ENCODE measurements at places on chromosomes 1 and 21.

- DNase-seq, result no peak
Measured at GRCh38 chr1:222996310-222996975, 146.6 kb downstream of the TLR5 start.

DNA sequence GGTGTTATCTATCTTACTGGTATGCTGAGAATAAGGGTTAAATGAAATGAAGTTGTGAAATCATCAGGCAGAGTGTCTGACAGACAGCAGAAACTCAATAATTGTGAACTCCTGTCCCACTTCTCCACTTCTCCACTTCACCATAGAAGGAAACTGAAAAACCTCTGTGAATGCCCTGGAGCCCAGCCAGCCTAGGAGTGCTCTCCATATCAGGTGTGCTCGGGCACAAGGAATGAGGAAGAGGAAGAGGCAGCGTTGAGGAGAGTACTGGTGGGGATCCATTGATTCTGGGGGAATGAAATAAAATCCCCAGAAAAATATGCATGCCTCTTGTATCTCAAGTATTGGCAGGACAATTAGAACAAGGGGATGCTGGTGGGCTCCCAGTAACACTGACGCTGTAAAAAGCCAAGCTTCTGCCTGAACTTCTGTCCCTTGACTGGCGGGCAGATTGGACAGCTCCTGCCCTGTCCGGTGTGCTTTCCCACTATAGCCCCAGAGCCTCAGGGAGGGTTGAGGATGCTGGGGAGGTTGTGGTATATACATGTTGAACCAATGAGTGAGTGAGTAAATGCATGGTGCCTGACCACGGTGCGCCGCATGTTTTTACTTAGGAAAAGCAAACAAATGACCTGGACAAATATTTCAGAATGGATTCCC lies 47.7 kb downstream of the NMNAT2 start:
- no peak for DNase-seq

- DNase-seq, result no peak
Measured at GRCh38 chr1:180950321-180950720, 37.6 kb downstream of the KIAA1614 start.

DNA sequence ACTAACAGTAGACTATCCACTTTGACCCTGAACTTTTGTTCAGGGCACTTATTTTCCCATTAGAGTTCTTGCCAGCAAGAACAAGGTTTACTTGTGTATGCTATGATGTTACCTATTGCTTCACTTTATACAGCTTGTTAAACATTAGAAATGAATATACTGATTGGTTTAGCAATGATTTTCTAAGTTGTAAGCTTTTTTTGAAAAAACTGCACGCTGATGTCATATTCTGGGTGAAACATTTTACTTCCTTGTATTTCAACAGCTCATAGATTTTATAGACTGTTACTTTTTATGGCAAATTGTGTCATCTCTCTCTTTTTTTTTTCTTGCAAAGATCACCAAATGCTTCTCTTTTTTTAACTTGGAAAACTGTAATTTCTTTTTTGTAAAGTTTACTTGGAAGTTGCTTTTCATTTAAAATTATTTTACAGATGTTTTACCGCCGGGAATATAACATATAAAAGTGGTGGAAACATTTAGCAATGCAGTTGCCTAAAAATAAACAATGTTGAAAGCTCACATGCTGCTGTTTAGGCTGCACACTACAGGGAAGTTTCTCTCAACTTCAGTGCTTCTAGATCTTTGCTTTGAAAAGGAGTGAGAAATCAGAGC lies 215.3 kb upstream of the NFIA start:
- DNase-seq, result no peak

- no peak for DNase-seq
Measured at GRCh38 chr1:50098591-50099021, 10.1 kb upstream of the ELAVL4 start.

DNA sequence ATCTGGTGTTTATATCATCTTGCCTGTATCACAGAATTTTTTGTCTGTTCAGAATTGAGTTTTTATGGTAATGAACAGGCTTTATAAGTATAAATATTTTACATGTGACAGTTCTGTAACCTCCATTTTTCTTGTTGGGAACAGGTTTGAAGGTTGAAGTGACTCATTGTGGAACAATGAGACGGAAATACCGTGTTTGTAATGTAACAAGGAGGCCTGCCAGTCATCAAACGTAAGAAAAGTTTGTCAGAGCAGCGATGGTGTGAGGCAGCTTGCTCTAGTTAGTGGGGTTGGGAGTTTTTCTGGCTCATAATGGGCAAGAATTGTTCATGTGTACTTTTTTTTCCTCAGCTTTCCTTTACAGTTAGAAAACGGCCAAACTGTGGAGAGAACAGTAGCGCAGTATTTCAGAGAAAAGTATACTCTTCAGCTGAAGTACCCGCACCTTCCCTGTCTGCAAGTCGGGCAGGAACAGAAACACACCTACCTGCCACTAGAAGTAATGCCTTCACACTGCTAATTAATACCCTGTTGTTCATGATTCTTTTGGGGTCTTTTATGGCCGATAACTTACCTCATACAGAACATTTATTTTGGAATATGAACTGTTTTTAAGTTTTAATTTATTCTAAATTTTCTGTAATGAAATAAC lies 75.2 kb upstream of the TEKT2 start:
- DNase-seq, result no peak

GRCh38 chr1:114033216-114033706 lies 54.0 kb downstream of the OLFML3 start:
- DNase-seq, result no peak

GRCh38 chr1:196660852-196661251 lies 9.0 kb downstream of the CFH start:
- no peak for DNase-seq

- no peak for DNase-seq
Measured at GRCh38 chr1:41404308-41404761, 43.1 kb downstream of the FOXO6 start.

GRCh38 chr1:234241941-234242490 lies 131.2 kb upstream of the COA6 start:
- DNase-seq, result no peak

DNA sequence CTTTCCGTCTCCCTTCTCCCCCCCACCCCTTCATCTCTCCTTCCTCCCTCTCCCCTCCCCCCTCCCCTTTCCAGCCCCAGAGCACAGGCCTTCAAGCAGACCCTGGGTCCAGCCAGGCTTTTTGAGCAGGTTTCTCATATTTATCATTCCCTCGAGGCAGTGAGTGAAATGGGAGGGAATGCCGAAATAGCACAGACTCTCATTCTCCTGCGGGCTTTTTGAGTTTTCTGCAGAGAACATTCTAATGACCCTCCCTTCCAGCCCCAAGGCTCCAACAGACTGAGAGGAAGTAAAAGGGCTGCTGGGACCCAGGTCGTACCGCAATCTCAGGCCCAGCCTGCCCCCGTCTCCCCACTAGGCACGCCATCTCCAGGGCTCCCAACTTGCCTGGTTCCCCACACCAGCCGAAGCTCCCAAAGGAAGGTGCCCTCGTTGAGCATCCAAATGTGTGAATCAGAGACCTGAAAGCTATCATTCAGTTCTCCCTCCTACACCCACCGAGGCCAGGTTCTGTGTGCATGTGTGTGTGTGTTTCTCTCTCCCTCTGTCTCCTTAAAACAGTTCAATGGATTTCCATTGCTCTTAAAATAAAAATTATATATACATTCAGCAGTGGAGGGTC lies 22.3 kb downstream of the ACTA1 start:
- DNase-seq, result no peak

DNA sequence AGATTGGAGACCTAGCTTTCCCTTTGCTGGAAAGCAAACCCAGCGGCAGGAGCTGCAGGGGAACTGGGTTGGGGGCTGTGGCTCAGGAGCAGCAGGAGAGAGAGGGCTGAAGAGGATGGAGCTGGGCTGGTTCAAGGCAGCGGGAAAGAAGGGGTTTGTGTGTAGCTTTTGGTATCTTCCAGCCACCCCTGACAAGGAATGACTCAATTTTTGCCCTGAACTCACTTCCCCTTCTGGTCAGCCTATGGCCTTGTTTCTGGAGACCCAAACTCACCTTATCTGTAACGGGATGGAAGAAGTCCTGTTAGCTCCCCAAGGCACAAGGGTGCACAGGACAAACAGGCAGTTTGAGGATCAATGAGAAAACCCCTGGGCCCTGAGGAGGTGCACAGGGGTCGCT lies 13.1 kb downstream of the C1orf115 start:
- DNase-seq, result no peak

DNA sequence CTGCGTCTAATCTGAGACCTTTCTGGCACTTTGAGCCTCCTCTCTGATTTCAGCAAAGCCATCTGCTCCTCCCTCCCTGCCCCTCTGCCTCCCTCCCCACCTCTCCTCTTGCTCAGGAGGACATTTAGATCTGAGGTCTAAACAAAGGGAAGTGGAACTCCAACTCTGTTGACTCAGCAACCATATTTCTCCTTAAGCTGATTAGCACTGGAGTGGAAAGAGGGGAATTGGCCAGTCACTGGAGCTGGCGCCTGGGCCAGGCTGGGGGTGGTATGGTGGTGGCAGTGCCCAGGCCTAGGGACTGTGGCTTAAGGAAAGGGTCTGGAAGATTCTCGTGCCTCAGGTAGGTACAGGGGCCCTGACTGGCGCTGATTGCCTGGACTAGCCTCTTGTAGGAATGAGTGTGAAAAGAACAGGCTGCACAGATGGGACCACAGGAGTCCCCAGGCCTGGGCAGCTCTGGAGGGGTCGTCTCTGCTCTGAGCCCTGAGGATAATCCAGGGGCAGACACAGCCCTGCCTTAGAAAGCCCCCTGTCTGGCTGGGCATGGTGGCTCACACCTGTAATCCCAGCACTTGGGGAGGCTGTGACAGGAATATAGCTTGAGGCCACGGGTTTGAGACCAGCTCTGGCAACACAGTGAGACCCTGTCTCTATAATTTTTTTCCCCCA lies 11.9 kb downstream of the SH2D2A start:
- no peak for DNase-seq

DNA sequence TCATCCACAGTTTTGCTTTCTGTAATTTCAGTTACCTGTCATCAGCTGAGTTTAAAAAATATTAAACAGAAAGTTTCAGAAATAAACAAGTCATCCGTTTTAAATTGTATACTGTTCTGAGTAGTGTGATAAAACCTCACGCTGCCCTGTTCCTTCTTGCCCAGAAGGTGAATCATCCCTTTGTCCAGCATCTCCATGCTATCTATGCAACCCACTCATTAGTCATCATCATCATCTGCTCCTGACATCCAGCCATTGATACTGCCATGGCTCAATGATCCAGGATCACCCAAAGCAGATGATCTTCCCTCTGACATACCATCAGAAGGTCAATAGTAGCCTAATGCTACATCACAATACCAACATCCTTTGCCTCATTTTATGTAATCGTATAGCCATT lies 198.3 kb downstream of the SLC44A5 start:
- no peak for DNase-seq

- no peak for DNase-seq
Measured at GRCh38 chr1:98420376-98421084, 241.0 kb upstream of the SNX7 start.

DNA sequence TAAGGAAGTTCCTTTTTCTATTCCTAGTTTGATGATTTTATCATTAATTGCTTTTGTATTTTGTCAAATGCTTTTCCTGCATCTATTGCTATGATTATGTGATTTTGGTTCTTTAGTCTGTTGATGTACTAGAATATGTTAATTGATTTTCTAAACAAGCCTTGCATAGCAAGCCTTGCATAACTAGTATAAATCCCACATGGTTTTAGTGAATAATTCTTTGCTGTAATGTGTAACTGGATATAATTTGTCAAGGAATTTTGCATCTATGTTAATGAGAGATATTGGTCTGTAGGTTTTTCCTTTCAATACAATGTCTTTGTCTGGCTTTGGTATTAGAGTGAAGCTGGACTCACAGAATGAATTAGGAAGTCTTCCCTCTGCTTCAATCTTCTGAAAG lies 460.2 kb downstream of the LTN1 start:
- no peak for DNase-seq

DNA sequence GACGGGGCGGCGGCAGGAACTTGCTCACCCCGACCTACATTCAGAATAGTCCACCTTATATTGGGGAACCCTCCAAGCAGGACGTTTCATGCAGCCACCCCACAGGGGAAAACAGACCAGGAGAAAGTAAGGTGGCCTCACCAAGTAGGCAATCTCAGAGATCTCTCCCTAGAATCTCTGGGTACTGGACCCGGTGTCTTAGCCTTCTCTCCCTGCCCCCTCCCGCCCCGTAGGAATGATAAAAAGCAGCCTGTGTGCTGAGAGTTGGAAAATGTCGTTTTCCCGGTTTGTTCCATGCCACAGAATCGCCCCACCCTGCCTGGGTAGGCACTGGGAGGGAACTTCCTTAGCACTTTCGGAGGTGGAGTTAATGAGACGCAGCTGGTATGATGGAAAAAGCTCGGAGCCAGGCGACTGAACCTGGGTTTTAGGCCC lies 789 bp upstream of the PTPN14 start:
- peak; percentile 5 for DNase-seq

DNA sequence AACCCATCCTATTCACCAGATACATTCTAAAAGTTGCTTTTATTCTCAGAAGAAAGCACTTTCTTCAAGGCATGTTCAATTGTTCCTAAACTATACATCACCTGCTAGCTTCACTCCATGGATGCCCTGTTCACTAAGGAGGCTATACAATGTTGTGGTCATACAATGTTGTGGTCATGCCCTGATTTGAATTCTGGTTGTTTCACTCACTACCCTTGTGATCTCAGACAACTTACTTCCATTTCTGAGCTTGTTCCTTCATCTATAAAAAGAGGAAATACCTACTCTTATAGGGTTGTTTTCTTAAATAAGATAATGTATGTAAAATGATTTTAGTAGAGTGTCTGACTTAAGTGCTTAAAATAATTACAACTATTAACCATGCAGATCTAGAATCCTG lies 19.7 kb downstream of the EDEM3 start:
- no peak for DNase-seq

GRCh38 chr1:95396557-95396956 lies 162.5 kb downstream of the RWDD3 start:
- DNase-seq, result no peak

DNA sequence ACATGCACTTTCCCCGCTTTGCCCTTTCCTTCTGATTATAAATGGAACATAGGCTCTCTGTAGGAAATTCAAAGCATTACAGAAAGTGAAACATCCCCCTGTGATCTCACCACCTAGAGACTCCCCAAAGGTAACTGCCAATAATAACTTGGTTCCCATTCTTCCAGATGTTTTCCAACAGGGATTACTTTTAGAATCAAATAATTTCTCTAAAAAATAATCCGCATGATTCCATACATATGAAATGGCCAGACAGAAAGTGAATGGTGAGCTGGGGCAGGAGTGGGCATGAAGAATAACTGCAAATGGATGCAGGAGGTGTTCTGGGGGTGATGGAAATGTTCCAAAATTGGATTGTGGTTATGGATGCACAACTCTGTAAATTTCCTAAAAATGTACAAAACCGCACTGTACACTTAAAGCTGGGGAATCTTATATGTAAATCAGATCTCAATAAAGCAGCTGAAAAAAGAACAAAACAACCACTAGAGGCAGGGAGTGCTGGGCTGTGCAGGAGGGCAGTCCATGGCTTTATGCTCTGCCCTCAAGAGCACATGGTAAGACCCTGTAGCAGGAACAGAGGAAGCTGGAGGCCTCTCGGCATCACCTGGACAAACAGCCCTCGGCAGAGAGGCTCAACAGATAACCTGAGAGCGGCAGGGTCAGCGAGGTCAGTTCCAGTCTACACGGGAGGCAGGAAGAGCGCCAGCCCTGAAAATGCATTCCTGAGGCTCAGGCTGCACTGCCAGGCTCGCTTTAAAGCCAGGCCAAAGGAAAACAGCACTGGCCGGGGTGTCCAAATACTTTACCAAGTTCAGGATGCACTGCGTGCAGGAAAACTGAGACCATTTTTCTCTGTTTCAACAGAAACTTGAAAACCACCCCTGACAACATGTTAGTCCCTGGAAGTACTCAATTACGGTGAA lies 39.7 kb downstream of the CAPZB start:
- DNase-seq, result no peak

All from neural crest cell (in vitro differentiated cells).